Nasal cavity respiratory epithelium epithelial cell of viscerocranial mucosa (primary cell): ENCODE measurements at places on chromosomes 11 and 22. TPM values are rescaled to one million over a fixed set of nuclear protein-coding genes. Genes with fewer than 3 reads are reported as not detected.

Gene KCNJ4
- not detected in 2 replicates for total RNA-seq

Gene MUC5AC
- 0.07 TPM in 1 of 2 replicates, not detected in the other for total RNA-seq

Gene APOA4
- not detected in 2 replicates for total RNA-seq

Gene LMO2
- total RNA-seq, result 0.34 and 0.93 TPM in 2 replicates

Gene FAM83F
- total RNA-seq, result 32.8 and 40.9 TPM in 2 replicates
